ENCODE measurements at places on chromosomes 3 and 15.

DNA sequence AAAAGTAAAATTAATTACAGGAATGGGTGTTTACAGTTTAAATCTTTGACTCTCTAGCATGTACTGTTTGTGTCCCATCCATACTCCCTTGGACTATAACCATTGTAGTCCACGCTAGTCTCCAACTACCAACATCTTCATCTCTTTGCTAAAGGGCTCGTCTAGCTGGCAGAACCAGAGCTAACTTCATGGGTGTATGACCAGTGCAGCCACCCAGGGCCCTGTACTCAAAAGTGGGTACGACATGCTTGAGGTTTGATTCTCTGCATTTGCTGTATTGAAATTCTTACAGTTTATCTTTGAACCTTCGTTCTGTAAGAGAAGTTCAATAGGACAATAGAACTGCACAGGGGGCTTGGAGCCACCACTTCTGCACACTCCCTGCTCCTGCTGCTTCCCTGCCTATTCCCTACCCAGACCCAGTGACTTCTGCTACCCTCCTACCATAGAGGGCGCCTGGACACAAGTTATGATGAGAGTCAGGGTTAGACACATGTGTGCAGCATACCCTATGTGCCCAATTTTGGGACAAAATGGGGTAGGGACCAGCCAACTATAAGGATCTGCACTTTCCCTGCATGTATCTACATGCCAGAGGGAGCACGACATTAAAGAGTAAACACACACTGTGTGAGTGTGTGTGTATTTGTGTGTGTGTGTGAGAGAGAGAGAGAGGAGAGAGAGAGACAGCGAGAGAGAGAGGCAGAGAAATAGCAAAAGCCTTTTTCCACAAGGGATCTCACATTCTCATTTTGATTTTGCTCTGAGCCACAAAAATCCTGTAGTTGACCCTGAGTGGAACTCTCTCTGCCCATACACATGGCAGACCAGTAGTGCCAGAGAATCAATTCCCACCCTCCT, 59.0 kb upstream of the NECTIN3 start:
- DNase-seq = no peak

DNA sequence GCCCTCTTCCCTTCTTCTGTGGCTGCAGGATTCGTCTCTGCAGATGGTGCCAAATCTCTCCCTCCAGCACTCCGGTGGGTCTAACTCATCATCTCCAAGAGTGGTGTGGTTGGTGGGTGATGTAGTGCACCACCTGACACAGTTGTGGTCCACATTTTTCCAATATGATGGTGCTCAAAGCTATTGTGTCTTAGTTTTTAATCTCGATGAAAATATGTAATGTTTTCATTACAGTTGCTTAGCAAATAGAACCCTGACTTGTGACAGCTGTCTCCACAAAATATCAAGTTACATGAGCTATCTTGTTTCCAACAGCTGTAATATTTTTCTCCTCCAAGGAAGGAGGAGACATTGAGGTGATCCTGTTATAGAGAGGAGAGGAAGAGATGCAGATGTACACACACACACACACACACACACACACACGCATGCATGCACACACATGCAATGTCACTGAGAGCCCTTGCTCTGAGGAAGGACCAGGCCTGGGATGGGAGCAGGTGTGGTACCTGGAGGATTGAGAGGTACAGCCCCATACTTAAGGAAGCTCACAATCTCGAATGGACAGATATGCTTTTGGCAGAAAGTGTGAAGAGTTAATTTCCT, 15.7 kb upstream of the ESYT3 start:
- no peak for DNase-seq

DNA sequence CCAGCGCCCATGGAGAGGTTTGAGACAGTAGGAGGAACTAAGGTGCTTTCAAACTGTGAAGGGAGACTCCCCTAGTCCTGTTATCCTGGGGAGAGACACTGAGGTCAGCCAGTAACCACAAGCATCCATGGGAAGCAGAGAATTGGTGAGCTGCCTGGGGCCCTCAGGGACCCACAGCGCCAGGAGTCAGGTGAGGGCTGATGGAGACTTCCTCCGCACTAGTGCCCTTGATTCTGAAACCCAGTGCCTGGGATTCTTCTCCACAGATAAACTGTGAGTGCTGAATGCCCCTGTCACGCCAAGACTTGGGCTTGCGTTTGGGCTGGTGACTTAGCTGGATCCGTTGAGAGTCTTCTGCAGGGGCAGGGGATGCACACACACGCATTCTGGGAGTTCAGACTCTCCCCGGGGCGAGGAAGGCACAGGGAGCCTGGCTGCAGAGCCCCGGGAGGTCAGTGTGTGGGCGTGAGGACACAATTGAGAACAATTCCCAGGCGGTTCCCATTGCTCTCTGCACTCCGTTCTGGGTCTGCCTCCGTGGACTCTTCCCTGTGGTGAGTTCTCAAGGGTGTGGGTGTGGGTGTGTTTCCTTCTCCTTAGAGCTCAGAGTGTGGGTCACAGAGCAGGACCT, 37.9 kb upstream of the SLCO2A1 start:
- peak; percentile 14 for DNase-seq

DNA sequence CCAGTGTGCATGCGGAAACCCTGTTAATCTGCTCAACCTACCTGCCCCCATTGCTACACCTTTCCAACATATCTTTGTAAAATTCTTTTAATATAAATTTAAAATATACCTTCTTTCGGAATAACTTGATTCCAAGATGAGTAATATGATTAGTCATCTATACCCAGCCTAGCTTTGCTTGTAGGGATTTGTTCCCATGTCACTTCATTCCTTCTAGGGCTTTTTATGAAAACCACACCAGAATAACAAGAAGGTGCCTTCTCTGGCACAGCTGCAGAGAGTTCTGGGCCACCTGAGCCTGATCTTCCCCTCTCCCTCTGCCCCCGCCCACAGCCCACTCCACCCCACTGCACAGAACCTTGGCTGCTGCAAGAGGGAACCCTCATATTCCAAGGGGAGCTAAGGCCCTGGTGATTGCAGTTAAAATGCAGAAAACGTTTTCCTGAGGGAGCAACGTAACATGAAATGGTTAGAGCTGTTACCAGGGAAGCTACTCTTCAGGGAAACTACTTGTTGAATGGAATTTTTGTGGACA, 38.6 kb upstream of the HACD2 start:
- DNase-seq = no peak

- DNase-seq = no peak
Observed at GRCh38 chr3:88032245-88032644, 26.6 kb downstream of the CGGBP1 start.

- DNase-seq = peak; percentile 16
Observed at GRCh38 chr3:114411811-114412803, 118.3 kb downstream of the TIGIT start.

DNA sequence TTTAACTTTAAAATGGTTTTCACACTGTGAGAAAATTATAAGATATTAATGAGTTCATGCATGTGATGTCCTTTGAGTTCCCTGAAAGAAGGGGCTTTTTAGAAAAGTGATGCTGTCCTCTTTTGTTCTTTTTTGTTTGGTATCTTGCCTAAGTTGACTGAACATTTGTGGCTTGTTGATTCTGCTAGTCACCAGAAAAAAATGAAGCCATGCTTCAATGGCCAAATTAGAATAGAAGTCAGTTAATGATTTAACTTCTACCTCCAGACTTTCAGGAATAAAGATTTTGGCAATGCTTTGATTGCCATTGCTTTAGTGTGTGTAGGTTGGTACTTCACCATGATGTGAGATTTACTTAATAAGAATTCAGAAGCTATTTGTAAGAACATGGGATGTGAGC, 260.6 kb upstream of the NECTIN3 start:
- no peak for DNase-seq

- DNase-seq = no peak
Observed at GRCh38 chr3:177179281-177180067, 17.8 kb downstream of the TBL1XR1 start.

DNA sequence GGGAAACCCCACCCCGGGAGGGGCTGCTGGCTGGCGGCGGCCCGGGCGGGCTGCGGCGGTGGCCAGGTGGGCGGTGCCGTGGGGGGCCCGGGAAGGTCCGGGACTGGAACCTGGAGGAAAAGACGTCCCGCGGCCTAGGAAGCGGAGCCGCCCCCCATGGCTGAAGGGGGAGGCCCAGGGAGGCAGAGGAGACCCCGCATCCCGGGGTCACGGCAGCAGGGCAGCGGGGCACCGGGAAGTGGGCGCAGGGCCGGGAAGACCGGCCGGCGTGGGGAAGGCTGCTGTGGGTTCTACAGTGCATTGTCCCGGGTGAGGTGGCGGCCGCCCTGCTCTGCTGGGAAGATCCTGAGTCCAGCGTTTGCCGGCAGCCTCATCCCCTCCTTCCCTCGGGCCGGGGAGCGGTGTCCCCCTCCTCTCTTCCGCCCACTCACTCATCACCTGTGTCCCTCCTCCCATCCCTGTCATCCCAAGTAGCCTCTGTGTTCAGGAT, 525 bp upstream of the FSTL1 start:
- DNase-seq = no peak

DNA sequence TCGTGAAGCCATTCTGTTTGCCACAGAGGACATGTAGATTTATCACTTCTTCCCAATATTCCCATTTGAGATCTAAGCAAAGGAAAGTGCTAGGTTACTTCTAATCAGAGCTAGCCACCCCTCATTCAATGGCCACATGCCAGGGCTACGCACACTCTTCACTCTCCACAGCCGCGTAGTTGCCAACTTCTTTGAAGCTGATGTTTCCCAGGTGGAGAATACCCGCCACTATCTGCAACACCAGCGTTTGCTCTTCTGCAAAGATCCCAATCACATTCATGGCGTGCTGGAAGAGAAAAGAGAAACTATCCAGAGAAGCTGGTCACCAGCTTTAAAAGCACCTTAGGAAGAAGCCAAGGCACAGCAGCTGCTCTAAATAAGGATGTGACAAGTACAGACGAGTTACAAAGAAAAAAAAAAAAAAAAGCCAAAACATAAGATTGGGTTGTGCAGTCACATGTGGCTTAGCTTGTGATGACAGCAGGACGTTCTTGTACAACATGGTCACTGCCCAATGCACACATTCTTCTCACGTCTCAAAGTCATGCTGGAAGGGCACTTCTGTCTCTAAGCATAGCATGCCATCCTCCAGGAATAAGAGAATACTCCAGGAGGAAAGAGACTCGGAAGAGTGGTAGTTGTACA, 16.4 kb downstream of the LDHAL6B start:
- DNase-seq = no peak

DNA sequence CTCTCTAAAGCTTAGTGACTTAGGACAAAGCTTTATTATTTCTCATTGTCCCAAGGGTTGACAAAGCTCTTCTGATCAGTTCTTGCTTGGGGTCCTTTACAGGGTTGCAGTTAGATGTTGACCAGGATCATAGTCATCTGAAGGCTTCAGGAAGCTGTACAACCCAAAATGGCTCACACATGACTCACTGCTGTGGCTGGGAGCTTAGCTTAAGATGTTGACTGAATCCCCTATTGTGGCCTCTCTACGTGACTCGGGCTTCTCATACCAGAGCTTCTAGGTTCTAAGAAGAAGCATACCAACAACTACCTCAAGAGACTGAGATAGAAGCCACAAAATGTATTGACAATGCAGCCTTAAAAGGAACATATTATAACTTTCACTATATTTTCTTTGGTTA, 569.6 kb upstream of the ROBO2 start:
- DNase-seq = no peak

DNA sequence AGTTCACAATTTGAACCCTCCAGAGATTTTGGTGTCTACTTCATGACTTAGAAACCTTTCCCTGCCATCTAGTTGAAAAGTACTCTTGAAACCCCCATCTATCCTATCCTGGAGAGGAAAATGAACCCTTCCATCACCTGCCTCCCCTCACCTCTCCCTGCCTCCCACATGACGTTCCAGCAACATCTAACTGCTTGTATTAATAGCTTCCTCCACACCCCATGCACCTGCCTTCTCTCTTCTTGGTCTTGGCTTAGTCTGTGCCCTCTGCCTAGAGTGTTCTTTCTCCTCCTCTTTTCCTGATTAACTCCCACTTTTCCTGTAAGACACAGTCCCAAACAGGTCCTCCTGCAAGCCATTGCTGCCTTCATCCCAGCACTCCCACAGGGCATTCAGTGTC, 107.8 kb downstream of the LIPC start:
- no peak for DNase-seq

GRCh38 chr15:58040150-58040549, 25.4 kb downstream of the ALDH1A2 start:
- DNase-seq = no peak

GRCh38 chr3:111923806-111924205, 55.0 kb upstream of the ABHD10 start:
- no peak for DNase-seq

DNA sequence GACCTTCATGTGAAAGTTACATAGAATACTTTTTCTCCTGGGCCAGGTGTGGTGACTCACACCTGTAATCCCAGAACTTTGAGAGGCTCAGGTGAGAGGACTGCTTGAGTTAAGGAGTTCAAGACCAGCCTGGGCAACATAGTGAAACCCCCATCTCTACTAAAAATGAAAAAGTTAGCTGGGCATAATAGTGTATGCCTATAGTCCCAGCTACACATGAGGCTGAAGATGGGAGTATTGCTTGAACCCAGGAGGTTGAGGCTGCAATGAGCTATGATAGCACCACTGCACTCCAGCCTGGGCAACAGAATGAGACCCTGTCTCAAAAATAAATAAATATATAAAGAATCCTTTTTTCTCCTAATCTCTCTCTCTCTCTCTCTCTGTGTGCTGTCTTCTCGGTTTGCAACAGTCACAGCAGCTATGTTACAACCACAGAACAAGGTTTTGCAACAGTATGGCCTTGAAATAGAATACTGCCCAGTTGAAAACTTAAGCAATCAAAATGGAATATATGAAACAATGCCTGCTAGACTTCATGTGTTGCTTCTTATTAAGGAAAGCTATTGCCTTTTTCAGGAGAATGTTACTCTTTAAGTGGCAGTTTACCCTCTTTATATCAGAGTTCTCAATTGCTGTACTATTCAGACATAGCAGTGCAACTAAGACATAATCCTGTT, 12.3 kb upstream of the DENND4A start:
- DNase-seq = no peak

GRCh38 chr3:125203731-125204130, 8.8 kb downstream of the SLC12A8 start:
- no peak for DNase-seq

DNA sequence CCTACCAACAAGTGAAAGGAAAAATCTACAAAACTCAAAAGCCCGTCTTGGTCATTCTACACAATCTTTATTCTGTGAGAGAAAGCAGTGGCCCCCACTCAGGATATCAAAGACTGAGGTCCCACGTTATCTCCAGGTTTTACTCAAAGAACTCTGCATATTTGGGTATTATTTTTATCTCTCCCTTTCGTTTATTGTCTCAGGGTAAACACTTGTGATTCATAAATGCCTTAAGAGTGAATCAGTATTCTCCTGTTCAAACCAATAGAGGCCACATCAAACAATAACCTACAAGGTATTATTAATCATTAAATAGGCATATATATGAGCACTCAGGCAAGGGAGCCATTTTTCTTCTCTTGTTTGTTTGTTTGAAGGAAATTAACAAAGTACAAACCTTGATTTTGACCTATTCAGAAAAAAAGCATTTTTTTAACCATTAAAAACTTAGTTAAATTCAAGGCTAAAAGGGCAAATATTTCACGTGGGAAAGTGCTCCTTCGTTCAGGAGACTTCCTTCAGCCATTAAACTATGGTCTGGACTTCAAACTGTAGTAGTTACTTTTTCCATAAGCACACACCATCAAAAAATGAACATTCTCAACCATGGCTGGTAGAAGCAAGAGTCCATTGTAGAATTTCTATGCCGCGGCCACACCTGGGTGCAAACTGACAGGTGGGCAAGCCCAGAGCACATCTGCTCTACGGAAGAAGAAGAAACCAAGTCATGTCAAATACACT, 13.9 kb upstream of the HES1 start:
- DNase-seq = peak; percentile 48

Measured in endothelial cell of umbilical vein (primary cell).